ENCODE measurements at places on chromosomes 3 and 15.
A peak's percentile ranks its signal among the peaks of the same experiment; 100 is the strongest.

GRCh38 chr3:187027531-187028278 is 97.4 kb downstream of the ST6GAL1 start:
- DNase-seq: no peak

DNA sequence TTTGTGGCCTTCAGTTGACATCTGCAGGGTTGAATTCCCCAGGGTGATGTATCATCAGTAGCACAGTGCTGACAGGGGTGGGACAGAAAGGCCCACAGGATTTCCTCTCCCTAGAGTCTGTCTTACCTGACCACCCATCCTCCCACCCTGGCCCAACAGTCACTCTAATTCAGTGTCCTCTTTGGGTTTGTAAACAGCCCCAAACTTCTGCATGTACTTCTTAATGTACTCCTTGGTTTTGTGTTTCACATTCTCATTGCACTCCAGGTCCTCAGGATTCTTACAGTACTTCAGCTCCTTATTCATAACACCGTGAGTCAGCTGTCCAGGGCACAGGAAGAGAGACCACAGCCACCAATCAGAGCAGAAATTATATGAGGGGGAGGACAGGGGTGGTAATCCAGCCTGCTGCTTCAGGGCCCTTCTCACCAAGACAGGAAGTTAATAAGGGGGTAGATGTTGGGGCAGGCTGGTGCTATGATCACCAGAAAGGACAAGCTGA is 37.5 kb downstream of the NBEAL2 start:
- DNase-seq: peak; percentile 97

GRCh38 chr3:179929091-179929529 is 107.6 kb downstream of the PEX5L start:
- peak; percentile 56 for DNase-seq

- DNase-seq: no peak
Measured at GRCh38 chr3:10233988-10234387, 14.3 kb upstream of the TATDN2 start.

GRCh38 chr3:147257944-147258343 is 148.4 kb downstream of the ZIC4 start:
- no peak for DNase-seq

All from HT1080 (cell line).